ENCODE measurements at places on chromosomes 4 and X.

GRCh38 chr4:86286726-86287125 is 73.1 kb downstream of the MAPK10 start:
- no peak for DNase-seq
- no peaks in the 10 kb centered on the region for H3K27me3 ChIP-seq
- H3K4me1 ChIP-seq = no peaks in the 10 kb centered on the region
- H3K36me3 ChIP-seq = no peaks in the 10 kb centered on the region
- H3K4me3 ChIP-seq = no peak overlapping the region
- H3K27ac ChIP-seq = no peak overlapping the region

- no peak for DNase-seq
- no peaks in the 10 kb centered on the region for H3K36me3 ChIP-seq
- no peaks in the 10 kb centered on the region for H3K27me3 ChIP-seq
- H3K4me1 ChIP-seq = no peaks in the 10 kb centered on the region
- H3K4me3 ChIP-seq = peak overlapping the region; percentile 75
Measured at GRCh38 chrX:41921492-41922430, 1.6 kb downstream of the CASK start.

- H3K4me3 ChIP-seq = no peak overlapping the region
- H3K27ac ChIP-seq = no peak overlapping the region
- H3K4me1 ChIP-seq = no peaks in the 10 kb centered on the region
- DNase-seq = no peak
- no peaks in the 10 kb centered on the region for H3K27me3 ChIP-seq
- no peaks in the 10 kb centered on the region for H3K36me3 ChIP-seq
Measured at GRCh38 chrX:42694260-42694815, 83.6 kb downstream of the PPP1R2C start.

DNA sequence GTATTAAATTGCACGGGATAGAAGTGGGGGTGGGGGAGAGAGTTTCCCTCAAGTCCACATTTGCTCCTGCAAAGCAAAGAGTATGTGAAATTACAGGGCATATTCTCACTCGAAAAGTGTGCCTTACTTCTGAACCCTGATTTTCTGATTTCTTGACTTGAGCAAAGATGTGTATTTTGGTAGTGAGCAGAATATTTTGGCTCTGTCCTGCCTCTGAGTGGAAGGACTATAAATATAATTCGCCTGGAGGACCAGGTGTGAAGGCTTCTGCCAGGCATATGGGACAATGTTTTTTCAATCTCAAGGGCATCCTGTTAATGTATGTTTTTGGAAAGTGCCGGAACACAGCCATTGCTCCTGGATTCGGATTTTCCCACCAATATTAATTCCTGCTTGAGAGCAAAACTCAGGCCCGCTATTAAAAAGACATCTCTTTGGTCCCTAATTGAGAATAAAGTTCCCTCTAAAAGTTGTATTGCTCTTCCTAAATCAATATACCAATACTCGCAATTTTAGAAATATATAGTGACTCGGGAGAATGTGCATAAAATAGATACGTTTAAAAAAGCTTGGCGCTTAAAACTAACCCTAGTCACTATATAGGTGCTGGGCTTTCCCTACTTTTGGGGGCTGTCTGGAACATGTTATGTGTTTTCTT is 15.3 kb upstream of the PITX2 start:
- H3K27me3 ChIP-seq = peaks cover 47% of the 10 kb centered on the region
- no peak for DNase-seq
- H3K4me3 ChIP-seq = no peak overlapping the region
- H3K4me1 ChIP-seq = no peaks in the 10 kb centered on the region

DNA sequence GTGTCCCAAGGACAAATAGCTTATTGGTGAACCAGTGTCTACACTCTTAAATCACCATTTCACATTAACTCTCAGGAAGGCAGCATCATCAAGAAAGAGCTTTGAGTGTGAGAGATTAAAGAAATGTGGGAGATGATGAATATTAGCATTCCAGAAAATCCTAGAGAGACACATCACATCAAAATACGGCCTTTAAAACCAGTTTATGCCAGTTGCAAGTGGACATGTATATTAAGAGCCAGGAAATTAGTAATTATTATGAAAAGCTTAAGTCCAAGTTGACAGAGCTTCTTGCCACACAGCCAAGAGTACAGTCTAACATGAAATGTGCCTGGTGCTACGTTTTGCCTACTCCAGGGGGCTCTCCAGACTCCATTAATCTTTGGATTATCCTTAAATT is 503.0 kb upstream of the BOD1L1 start:
- DNase-seq = no peak
- no peaks in the 10 kb centered on the region for H3K4me1 ChIP-seq
- H3K27ac ChIP-seq = no peak overlapping the region
- H3K36me3 ChIP-seq = no peaks in the 10 kb centered on the region
- H3K27me3 ChIP-seq = no peaks in the 10 kb centered on the region

GRCh38 chrX:46628460-46629371 is 55.2 kb downstream of the CHST7 start:
- peaks cover 4% of the 10 kb centered on the region for H3K4me1 ChIP-seq
- H3K27ac ChIP-seq = no peak overlapping the region

DNA sequence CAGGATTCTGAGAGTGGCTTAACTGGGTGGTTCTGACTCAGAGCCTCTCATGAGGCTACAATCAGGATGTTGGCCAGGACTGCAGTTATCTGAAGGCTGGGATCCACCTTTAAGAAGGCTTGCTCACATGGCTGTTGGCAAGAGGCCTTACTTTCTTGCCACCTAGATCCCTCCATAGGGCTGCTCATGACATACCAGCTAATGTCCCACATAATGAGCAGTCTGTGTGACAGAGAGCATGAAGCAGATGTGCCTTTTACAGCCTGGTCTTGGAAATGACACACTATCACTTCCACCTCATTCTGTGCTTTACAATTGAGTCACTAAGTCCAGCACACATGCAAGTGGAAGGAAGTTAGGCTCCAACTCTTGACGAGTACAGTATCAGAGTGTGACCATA is 4.3 kb upstream of the RBM3 start:
- peaks cover 5% of the 10 kb centered on the region for H3K4me1 ChIP-seq
- no peak overlapping the region for H3K27ac ChIP-seq
- no peak for DNase-seq

DNA sequence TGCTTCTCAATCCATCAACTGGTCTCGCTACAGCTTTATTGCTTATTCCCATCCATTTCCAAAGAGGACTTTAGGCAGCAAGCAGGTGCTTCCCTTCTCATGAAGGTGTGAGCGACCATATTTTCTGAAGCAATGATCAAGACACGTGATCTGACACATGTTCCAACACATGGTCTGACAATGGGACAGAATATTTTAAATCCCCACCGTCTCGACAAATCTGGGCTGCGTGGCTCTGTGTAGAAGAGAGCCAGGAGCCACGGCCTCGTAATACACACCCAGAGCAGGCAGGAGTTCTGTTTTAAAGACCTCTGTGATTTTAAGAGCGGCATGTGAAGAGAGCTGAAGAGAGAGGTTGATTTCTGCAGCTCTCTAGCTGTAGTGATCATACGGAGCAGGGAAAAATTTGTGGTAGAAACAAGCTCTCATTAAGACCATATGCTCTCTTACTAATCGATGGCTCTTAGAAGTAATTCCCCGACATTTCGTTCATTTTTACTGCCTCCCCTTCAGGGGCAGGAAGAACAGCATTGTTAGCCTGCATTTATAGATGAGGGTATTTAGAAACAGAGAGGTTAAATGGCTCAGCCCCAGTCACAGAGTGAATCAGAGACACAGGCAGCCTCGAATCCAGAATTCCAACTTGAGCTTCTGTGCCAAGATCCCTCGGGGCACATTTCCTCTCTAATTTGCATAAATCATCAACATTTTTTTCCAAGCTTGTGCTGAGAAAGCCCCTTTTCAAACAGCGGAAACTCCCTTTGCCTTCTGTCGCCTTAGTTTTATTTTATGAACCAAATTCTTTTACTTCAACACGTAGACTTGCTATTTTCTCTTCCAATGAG is 91.0 kb upstream of the BCOR start:
- DNase-seq = no peak
- no peaks in the 10 kb centered on the region for H3K27me3 ChIP-seq
- H3K27ac ChIP-seq = no peak overlapping the region
- no peak overlapping the region for H3K4me3 ChIP-seq
- H3K4me1 ChIP-seq = no peaks in the 10 kb centered on the region

GRCh38 chr4:173025131-173025530 is 143.5 kb upstream of the GALNT7 start:
- no peaks in the 10 kb centered on the region for H3K27me3 ChIP-seq
- peak; percentile 26 for DNase-seq
- no peak overlapping the region for H3K27ac ChIP-seq

DNA sequence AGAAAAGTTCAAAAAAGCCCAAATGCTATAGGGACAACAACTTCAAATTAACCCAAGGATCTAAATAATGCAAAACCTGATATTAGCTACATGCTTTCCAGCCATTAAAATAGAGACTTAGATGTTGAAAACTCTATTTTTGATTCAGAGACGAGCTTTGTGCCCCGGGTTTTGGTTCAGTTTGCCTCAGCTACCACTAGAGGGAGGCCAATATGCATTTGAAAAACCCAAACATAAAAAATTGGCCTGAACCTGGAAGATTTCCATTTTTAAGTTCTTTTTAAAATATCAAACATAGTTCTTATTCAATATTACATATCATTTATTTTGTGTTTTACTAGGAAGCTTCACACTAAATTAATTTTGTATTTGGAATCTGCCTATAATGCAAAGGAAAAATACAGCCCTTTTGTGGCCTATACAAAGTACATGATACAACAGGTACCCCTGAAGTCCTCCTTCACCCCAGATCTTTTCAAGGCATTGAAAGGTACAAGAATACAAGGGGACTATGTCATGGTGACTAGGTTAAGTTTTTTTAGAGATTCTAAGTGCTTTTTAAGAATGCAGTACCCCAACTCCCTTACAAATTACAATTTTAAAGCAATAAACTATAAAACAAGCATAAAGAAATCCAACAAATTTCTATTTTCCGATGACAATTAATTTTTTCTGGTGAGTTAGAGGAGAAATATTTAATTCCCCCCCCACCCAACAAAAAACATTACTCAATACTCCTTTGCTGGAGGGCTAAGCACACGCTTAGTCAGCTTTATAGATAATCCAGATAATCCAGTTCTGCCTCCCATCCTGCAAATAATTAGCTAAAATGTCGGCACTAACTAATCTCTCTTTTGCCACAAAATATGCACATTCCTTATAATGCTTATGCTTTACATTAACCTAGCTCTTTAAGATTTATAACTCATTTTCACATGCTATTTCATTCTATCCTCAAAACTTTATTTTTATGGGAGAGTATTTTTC is 97.7 kb upstream of the PTPN13 start:
- H3K4me3 ChIP-seq = no peak overlapping the region
- H3K36me3 ChIP-seq = no peaks in the 10 kb centered on the region
- H3K27me3 ChIP-seq = no peaks in the 10 kb centered on the region
- no peak overlapping the region for H3K27ac ChIP-seq

GRCh38 chr4:153521999-153522801 is 56.0 kb downstream of the TMEM131L start:
- peak; percentile 80 for DNase-seq
- peak overlapping the region; percentile 38 for H3K4me3 ChIP-seq
- no peaks in the 10 kb centered on the region for H3K27me3 ChIP-seq
- peaks cover 92% of the 10 kb centered on the region for H3K4me1 ChIP-seq
- no peaks in the 10 kb centered on the region for H3K36me3 ChIP-seq

DNA sequence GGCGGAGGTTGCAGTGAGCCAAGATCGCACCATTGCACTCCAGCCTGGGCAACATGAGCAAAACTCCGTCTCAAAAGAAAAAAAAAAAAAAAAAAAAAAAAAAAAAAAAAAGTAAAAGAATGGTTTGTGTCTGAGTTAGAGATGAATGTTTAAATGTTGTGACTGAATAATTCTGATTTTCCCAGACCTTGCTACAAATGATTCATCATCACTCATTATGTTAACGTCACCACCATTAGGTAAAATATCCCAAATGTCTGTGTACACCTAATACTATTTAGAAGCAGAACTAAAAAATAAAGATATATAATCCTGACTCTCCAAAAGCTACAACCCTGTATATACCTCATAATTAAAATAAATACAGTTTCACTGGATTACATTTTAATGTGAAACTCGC is 70.8 kb downstream of the HHIP start:
- no peaks in the 10 kb centered on the region for H3K4me1 ChIP-seq
- H3K27me3 ChIP-seq = no peaks in the 10 kb centered on the region
- no peak for DNase-seq
- H3K4me3 ChIP-seq = no peak overlapping the region
- no peak overlapping the region for H3K27ac ChIP-seq

DNA sequence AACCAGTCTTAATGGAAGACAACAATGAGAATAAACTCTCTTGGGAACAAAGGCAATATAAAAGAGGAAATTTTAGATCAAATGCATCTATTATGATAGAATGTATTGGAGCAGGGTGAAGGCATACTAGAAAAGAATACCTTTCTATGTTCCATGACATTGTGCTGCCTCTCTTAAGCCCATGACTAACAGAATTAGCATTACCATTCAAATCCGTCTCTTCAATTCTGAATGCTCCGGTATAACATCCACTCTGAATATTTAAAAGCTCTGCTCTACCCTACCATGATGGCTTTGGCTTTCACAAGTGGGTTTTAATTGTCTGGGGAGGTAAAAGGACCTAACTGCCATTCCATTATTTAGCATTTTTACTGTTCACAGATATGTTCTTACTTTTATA is 1878.4 kb downstream of the ARAP2 start:
- H3K27me3 ChIP-seq = no peaks in the 10 kb centered on the region
- H3K4me1 ChIP-seq = no peaks in the 10 kb centered on the region
- H3K4me3 ChIP-seq = no peak overlapping the region
- no peak for DNase-seq
- no peak overlapping the region for H3K27ac ChIP-seq
- no peaks in the 10 kb centered on the region for H3K36me3 ChIP-seq

DNA sequence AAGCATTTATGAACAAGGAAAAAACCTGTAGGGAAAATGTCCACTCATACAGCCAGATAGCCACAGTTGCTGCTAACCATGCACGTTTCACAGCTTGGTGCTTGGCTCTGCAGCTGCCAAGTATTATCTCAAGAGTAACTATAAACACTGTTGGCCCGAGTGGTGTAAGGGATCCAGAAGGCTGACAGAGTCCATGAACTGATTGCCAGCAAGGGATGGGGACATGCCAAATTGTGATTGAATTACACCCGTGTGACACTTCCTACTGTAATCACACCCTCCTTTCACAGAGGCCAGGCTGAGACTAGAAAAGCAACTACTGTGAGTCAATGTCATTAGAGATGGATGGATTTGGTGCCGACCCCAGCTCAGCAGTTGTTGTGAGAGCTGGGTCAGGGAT is 223.9 kb upstream of the ANKRD50 start:
- H3K27me3 ChIP-seq = no peaks in the 10 kb centered on the region
- H3K27ac ChIP-seq = no peak overlapping the region
- no peaks in the 10 kb centered on the region for H3K36me3 ChIP-seq
- no peak for DNase-seq
- H3K4me3 ChIP-seq = no peak overlapping the region
- no peaks in the 10 kb centered on the region for H3K4me1 ChIP-seq

DNA sequence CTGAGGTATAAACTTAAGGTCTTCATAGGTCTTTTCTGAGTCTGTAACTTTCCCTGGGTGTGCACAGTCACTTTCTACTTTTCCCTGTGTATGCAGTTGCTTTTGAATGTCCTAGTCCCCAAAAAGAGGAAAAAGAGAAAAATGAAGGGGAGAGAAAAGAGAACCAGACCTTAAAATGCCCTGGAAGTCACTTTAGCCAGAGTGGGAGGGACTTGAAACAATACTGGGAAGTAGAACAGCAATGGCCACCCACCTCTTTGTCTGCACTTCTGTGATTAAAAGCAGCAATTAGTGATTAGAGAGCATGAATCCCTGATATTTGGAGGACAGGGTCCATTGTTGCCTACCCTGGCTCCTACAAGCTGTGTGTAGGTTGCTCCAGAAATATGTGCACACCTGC is 36.1 kb downstream of the ZCCHC13 start:
- no peak overlapping the region for H3K27ac ChIP-seq
- no peaks in the 10 kb centered on the region for H3K36me3 ChIP-seq
- no peaks in the 10 kb centered on the region for H3K4me1 ChIP-seq
- H3K4me3 ChIP-seq = no peak overlapping the region

Measured in CD8-positive, alpha-beta memory T cell (primary cell).